GM12892 (cell line): ENCODE measurements at places on chromosomes 3 and 15.

- no peak for DNase-seq
These were observed 100.3 kb downstream of the SMAD6 start for GRCh38 chr15:66802025-66803001.

DNA sequence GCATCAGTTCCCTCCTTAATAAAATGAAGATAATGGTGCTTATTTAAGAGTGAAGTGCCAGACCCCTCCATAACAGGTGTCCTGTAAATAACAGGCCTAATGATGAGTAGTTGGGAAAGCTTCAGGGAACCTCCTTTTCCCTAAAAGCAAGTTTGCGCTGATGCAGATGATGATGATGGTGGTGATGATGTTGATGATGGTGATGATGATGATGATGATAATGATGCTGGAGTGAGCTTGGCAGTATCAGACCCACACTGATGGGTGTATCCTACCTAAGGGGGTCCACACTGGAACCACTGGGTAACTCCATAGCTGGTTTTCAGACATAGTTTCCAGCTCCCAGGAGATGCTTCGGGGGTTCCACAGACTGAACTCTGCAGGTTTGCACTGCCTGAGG is 24.4 kb downstream of the MTMR14 start:
- no peak for DNase-seq

- DNase-seq, result no peak
These were observed 428.8 kb upstream of the TBL1XR1 start for GRCh38 chr3:177626045-177626444.

DNA sequence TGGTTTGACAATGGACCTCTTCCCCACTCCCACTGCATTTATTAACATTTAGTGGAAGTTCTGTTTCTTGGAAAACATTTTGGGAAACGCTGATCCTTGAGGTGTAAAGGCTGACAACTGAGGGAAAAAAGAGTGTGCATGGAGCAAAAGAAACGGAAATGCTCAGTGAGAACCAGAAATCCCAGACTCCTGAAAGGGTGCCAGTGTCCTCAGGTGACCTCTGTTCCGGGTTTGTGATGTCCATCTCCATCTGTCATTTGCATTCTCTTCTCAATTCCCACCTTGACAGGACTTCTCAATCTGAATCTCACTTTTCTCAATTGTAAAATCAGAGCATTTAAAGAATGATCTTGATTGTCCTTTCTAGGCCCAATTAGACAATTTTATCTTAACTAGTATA is 71.1 kb upstream of the FAM3D start:
- no peak for DNase-seq

- DNase-seq, result no peak
These were observed 1.0 kb upstream of the SLTM start for GRCh38 chr15:58934521-58934920.
